GM23338 (cell line): ENCODE measurements at places on chromosomes 11 and 22. TPM values are rescaled to one million over a fixed set of nuclear protein-coding genes. Genes with fewer than 3 reads are reported as not detected.

- no peak for DNase-seq
Measured at GRCh38 chr11:90221803-90222458, 918 bp downstream of the CHORDC1 start.

GRCh38 chr11:123122341-123122740 is 60.4 kb upstream of the HSPA8 start:
- no peak for DNase-seq

GRCh38 chr11:127683321-127683720 is 682.8 kb upstream of the KIRREL3 start:
- DNase-seq, result no peak

DNA sequence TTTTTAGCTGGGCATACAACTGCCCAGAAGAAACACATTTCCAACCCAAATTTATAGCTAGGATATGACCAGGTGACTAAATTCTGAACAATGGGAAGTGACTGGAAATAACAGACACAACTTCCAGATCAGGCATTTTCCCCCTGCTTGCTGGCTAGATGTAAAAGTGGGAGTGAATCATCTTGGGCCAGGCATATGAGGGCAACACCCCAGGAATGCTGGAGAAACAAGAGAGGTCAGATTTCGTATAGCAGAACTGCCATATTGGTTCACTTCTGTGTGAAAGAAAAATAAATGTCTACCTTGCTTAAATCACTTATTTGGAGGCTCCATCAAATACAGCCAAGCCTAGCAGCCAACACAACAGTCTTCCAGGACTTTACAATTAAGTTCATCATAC is 7.4 kb downstream of the ATL3 start:
- DNase-seq, result no peak

GRCh38 chr22:43432883-43433415 is 21.1 kb downstream of the MPPED1 start:
- no peak for DNase-seq

DNA sequence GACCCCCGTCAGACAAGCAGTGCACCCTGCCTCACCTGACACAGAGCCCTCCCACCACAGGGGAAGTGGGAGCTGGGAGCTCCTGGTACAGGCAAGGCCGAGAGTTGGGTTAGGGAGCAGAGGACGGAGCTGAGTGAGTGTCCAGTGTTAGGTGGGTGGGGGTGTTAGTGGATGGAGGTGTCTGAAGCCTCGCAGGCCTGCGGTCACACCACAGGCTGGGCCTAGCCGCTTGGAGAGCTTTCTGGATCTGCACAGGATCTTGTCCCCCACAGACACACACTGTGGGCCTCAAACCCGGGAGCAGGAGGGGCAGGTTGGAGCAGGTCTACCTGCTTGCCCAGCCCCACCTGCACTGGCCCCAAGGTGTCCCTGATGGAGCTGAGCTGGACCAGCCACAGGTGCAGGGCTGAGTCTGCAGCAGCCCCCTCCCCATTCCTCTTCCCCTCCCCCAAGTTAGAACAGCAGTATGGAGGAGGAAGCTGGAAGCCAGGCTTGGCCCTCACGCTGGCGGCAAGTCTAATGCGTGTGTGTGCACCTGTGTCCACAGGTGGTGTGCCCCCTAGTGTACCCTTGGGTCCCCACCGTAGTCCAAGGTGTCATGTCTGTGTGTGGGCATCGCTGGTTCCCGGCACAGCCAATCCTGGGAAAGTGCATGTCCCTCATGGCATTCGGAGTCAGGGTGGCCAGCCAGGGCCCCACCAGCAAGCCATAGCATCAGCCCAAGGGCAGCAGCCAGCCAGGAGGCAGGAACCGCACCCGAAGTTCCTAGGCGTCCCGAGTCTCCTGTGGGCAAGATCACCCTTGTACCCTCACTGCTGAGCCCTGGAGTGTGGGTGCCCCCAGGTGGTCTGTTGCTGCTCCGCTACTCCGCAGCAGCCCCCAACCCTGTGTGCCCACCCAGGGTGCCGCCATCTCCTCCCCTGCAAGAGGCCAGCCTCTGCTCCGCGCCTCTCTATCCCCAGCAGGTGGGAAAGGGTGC is 2.0 kb upstream of the GATD1 start:
- no peak for DNase-seq

GRCh38 chr11:105829084-105829483 is 193.0 kb downstream of the MSANTD4 start:
- no peak for DNase-seq

- no peak for DNase-seq
Measured at GRCh38 chr22:27127911-27128310, 470.5 kb downstream of the MIAT start.

GRCh38 chr11:65211293-65212105 is 29.8 kb downstream of the CAPN1 start:
- no peak for DNase-seq

DNA sequence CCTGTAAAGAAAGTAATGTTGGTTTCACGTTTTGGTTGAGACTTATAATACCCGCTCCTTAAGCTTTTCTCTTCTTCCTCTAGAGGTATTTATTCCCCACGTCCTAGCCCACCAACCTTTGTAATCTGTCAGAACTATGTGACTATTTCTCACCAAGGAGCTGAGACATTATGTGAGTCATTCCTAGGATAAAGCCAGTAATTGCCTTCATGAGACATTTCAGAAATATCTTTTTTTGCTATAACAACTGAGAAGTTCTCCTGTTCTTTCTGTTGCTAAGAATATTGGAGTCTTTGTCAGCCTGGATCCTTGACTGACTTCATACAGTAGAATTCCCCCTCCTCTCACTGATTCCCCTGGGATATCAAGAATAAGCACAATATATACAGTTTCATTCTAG is 1497.0 kb upstream of the TENM4 start:
- no peak for DNase-seq

GRCh38 chr11:60699284-60699691 is at the start of gene MS4A8:
Gene MS4A8, plus strand, starts transcription at chr11:60699612. Its CDS starts 1,249 bp downstream, at chr11:60700861.
- no peak for DNase-seq

DNA sequence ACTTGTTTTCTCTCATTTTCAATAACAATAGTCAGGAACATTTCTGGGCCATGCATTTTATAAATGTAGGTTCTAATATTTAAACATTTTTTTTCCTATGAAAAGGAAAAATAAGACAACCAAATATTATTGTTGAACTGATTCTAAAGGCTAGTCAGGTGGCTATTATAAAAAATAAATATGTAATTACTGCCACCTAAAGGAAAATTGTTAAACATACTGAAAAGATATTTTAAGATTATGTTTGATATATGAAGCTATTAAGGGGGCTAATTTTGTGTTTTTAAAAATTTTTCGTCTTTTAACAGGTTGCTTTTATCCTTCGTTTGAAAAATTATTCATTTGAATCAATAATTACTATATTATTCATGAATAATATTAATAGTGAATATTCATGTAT is 62.2 kb upstream of the FDX1 start:
- no peak for DNase-seq

- peak; percentile 60 for DNase-seq
Measured at GRCh38 chr11:119729951-119730613, 1.1 kb upstream of the NECTIN1 start.

DNA sequence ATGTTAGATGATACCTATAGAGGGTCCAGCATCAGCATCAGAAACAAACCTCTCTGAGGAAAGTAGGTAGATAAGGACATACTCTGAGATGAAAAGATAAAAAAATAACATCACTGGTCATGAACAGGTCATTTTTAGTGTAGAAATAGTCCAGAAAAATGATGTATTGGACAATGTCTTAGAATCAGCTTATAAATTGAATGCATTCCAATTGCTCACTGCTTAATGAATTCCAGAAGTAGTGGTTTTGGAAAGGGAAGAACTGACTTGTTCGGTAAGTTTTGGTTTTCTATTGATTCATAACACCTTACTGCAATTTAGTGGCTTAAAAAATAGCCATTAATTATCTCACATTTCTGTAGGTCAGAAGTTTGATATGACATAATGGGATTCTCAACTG is 929.5 kb upstream of the CCDC90B start:
- no peak for DNase-seq

ASPHD2 gene
- 9.3 and 10.0 TPM in 2 replicates for total RNA-seq

PANX3 gene
- not detected in 2 replicates for total RNA-seq

SLC22A9 gene
- not detected in 2 replicates for total RNA-seq

PARVG gene
- 0.14 TPM in 1 of 2 replicates, not detected in the other for total RNA-seq

SESN3 gene
- 30.5 and 32.4 TPM in 2 replicates for total RNA-seq
